ENCODE measurements at places on chromosomes 1 and 21.
A peak's percentile ranks its signal among the peaks of the same experiment; 100 is the strongest.

DNA sequence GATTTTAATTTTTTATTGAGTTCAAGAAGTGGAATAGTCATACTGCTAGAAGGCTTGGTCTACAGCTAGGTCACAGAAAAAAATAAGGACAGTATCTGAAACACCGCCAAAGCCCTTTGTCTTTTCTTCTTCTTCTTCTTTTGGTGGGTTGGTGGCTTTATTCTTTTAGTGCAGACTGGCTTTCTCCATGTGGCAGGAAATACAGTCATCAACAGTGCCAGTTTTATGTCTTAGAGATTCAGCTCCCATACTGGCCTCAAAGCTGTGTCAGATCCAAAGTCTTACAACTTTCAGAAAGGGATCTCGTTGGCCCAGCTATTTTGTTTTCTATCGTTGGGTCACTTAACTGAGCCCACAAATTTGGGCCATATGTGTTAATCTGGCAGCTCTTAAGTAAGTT, 58.2 kb downstream of the FNBP1L start:
- no peak for DNase-seq

- peak; percentile 86 for DNase-seq
These were observed 169.1 kb downstream of the C1orf21 start for GRCh38 chr1:184555665-184556641.

DNA sequence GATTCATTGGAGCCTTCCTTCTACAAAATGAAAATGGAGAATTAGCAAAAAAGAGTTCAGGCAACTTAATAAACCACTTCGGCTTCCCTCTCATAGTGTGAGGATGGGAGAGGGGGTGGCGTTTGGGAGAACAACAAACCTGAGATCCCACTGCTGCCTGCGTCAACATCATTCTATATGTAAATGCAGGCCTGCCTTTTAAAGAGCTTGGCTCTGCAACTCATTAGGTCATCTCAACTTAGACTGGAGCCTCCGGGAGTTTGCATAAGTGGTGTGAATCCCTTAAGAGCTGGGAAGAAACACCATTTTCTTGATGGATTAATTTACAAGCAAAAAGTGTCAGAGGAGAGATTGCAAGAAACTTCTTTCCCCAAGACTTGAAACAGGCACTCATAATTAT, 127.6 kb upstream of the DAB1 start:
- no peak for DNase-seq

DNA sequence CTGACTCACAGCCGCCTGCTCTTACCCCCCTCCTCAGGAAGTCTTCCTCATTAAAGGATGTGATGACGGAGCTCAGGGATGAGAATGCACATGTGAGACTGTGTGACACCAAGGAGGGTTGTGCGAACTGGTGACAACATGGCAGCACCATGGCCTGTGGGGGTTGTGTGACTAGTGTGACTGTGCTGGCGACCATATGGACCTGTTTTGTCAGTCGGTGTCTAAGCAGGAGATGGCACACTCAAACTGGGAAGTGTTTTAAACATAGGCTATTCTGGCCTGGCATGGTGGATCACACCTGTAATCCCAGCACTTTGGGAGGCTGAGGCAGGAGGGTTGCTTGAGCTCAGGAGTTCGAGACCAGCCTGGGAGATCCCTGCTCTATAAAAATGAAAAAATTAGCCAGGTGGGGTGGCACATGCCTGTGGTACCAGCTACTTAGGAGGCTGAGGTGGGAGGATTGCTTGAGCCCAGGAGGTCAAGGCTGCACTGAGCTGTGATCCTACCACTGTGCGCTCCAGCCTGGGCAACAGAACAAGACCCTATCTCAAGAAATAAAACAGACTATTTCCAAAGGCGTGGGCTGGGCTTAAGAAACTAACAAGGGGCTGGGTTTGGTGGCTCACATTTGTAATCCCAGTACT, 7.4 kb downstream of the TRNP1 start:
- DNase-seq: no peak

GRCh38 chr1:170126696-170127095, 19.1 kb upstream of the NTMT2 start:
- DNase-seq: no peak

DNA sequence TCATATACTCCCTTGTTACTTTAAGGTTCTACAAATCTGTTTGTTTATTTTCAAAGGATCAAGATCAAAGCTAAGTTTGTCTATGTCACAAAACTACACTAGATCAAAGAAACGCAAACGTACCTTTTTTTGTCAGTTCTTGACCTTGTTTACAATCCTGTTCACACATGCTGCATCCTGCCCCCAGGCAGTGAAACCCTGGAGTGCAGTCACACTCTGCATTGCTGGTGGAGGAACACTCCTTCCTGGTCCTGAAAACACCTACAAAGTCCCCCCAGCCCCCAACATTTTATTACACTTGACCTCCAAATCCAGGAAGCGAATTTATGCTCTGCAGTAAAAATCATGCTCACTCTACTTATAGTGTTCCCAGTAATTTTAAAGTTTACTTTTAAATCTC, 2.6 kb downstream of the TNFRSF9 start:
- no peak for DNase-seq

All from NCI-H446 treated with DMSO at 0.1 percent for 48 hours (cell line).